ENCODE measurements at places on chromosomes 6 and 20.
A peak's percentile ranks its signal among the peaks of the same experiment; 100 is the strongest.

GRCh38 chr6:125149256-125150144 is 4.1 kb upstream of the TPD52L1 start:
- peak; percentile 70 for DNase-seq

DNA sequence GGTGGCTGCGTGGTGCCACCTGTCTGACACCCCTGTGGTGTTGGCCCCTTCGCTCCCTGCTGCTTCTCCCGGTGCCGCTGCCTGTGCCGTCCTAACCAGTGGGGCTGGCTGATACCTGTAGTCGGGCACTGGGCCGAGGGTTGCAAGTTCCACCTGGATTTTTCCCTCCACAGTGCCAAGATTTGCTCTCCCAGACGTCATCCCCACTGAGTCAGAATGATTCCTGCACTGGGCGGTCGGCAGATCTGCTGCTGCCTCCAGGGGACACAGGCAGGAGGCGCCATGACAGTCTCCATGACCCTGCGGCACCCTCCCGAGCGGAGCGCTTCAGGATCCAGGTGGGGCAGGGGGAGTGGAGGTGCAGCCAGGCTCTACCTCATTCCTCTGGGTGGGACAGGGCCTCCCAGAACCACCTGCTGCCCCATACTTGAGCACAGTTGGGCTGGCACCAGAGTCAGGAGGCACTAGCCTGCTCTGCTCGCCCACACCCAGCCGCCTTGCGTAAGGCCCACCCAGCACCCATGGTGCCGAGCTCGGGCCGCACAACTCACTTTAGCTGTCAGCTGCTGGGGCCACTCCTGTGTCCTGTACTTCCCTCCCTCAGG is 60.2 kb downstream of the TCP11 start:
- DNase-seq: no peak

DNA sequence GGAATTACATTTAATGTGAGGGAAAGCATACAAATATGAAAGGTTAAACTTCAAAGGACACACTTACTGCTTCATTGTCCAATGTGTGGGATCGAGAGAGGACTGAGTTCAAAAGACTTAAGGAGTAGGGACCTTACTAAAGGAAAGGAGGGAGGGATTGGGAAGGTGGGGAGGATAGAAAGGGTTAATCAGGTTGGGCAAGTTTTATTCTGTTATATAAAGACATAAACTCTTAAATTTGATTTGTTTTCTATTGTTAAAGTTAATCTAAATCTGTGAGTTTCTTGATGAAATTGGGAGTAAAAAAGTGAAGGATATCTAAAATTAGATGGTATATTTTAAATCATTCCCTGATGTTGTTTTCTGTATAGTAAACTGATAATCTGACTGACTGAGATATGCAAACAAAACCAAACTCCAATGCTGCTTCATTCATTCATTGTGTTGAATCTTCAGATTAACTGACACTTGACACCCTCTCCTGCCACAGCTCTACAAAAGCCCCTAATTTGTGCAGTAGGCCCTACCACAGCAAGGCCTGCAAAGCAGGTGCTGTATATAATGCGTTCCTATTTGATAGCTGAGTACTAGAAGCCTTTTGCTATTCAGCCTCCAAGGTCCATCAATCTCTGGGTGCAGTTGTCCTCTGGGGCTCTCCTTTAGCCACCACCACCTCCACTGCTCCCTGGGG is 1.3 kb upstream of the UBE2J1 start:
- no peak for DNase-seq

GRCh38 chr6:84344005-84344404 is 116.6 kb upstream of the CEP162 start:
- DNase-seq: no peak

DNA sequence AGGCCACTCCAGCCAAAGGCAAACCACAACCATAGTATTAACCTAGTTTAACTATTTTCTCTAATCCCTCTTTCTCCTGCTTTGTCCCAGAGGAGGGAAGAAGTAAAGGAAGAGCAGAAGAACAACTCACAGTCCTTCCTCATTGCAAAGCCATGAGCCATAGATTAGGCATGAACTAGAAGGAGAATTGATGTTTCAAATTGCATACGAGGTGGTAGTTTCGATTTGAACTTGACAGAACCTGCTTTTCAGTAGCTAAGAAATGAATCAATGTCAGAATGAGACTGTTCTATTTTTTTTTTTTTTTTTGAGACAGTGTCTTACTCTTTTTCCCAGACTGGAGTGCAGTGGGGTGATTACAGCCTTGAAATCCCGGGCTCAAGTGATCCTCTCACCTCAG is 48.3 kb downstream of the PROKR2 start:
- DNase-seq: no peak

Measured in HCEC 1CT (cell line).